BJ (cell line): ENCODE measurements at places on chromosomes 11 and 22. TPM values are rescaled to one million over a fixed set of nuclear protein-coding genes. Genes with fewer than 3 reads are reported as not detected.

Gene OR52H1
- not detected in 2 replicates for polyA plus RNA-seq

Gene EEF1G
- polyA plus RNA-seq = 2,358 and 2,459 TPM in 2 replicates

Gene EIF4ENIF1
- polyA plus RNA-seq = 16.9 and 20.4 TPM in 2 replicates

Gene MYBPC3
- not detected in 2 replicates for polyA plus RNA-seq

Gene KCNK7
- 0.06 and 0.07 TPM in 2 replicates for polyA plus RNA-seq

Gene OR5B21
- not detected in 2 replicates for polyA plus RNA-seq
